Tracheal epithelial cell (primary cell): ENCODE measurements at places on chromosomes 1 and 21. TPM values are rescaled to one million over a fixed set of nuclear protein-coding genes. Genes with fewer than 3 reads are reported as not detected.

Gene TNFSF4
- under 0.01 and 0.24 TPM in 2 replicates for total RNA-seq

Gene FCRL6
- total RNA-seq: not detected in 2 replicates

Gene CNR2
- not detected in 2 replicates for total RNA-seq

Gene ICOSLG
- 0.85 and 1.2 TPM in 2 replicates for total RNA-seq

Gene DMRTB1
- total RNA-seq: not detected in 2 replicates

Gene CD48
- not detected in 2 replicates for total RNA-seq
